ENCODE measurements at places on chromosomes 4 and X.

DNA sequence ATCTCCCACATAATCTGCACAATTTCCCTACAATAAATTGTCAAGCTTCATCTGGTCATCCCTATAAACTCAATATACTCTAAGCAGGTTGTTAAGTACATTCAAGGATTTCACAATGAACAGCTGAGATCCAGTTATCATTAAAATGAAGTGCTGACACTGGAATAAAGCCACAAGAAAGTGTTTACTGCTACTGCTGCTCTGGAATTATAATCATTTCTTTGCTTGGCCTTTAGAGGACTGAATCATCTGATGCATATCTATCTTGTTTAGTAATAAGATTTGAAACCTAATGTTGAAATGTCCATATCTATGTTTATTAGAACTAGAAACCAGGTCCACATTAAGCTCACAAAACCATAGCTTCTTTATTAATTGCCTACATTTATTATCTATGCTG lies 338.6 kb upstream of the ZFP42 start:
- DNase-seq, result no peak

GRCh38 chrX:37746951-37747350 lies 32.9 kb upstream of the CYBB start:
- DNase-seq, result no peak

- DNase-seq, result no peak
Observed at GRCh38 chr4:109256818-109257217, 45.6 kb downstream of the COL25A1 start.

GRCh38 chr4:85496126-85496849 lies 21.3 kb downstream of the ARHGAP24 start:
- no peak for DNase-seq

DNA sequence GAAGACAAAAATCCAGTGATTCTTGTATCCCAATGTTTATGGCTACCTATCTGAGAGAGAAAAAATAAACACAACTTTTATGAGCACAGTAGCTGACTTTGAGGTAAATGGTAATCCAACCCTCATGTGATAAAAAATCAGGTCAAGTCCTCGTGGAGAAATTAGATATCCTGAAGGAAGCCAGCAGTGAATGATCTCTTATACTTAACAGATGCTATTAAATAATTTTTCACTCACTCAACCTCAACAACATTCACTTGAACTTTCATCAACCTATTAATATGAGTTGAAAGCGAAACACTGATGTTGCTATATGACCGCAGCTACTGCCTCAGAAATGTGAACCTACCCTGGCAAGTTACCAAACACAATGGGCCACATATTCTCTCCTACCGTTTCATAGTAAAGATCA lies 105.4 kb downstream of the GPC3 start:
- peak; percentile 11 for DNase-seq

DNA sequence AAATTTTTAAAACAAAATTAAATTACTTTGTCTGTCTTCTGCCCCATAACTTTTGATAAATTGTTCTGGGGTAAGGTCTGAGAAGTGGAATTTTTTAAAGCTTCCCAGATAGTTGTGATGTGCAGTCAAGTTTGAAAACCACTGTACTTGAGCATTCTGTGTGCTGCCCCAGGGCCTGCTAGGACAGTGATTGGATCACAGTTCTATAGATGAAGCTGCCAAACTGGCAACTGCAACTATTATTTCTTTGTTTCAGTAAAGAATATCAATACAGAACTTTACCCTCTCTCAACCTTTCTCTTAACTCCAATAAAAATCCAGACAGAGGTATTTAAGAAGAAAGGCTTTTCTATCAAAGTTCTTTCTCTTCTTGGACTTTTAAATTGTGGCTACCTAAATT lies at the start of gene OPRPN:
OPRPN (plus strand) TSS at position 361 of the 400 bp plus-strand sequence. CDS start 1,346 bp downstream, outside the sequence.
- DNase-seq, result no peak

DNA sequence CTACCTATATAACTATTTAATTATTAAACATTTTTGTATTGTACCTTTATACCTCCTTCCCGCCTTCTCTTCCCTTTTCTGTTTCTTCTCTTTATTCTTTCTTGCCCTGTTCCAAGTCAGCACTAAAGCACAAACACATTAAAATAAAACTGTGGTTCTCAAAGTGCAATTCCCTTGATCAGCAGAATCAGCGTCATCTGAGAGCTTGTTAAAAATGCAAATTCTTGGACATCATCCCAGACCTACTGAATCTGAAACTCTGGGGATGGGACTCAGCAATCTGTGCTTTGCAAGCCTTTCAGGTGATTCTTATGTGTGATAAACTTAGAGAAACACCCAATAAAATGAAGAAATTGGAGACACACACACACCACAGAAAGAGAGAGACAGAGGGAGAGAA lies 178.4 kb upstream of the BMP3 start:
- no peak for DNase-seq

GRCh38 chr4:26887143-26887542 lies 26.5 kb downstream of the STIM2 start:
- no peak for DNase-seq

- peak; percentile 20 for DNase-seq
Observed at GRCh38 chrX:20067709-20068561, 48.8 kb downstream of the MAP7D2 start.

DNA sequence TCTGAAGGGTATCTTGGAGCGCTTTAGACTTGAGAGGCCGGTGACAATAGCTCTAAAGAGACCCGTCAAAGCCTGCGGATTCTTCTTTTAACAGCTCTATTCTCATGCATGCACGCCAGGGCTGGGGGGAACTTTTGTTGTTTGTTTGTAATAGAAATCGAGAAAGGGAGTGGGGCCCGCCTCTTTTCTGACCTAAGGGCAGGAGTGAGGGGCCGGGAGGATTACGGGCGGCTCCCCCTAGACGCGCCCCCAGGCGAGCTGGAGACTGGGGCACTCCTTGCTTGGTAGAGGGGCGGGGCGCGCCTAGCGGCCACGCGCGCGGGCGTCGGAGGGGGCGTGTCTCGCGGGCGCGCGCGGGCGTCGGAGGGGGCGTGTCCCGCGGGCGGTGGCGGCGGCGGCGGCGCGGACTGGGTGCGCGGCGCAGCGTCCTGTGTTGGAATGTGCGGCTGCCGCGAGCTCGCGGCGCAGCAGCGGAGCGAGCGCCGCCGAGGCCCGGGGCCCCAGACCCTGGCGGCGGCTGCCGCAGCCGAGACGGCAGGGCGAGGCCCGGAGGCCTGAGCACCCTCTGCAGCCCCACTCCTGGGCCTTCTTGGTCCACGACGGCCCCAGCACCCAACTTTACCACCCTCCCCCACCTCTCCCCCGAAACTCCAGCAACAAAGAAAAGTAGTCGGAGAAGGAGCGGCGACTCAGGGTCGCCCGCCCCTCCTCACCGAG lies at the start of gene REST:
REST (plus strand) TSS at position 412 of the 717 bp plus-strand sequence. CDS start 2,739 bp downstream, outside the sequence.
- DNase-seq, result peak; percentile 77

DNA sequence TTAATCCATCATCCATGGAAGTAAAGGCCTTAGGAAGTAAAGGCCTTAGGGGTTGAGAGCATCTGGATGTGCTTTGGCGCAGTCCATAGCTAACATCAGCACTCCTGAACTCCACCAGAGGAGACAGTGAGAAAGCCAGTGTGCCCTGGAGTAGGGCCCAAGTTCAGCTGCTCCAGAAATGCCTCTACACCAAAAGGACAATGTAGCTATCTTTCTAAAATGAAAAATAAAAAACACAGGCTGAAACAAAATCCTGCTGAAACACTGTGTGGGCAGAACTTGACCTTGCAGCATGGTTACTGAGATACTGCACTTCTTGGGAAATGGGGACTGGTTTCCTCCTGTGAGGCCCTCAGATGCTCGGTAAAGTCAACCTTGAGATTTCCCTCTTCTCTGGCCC lies 29.3 kb downstream of the SH3RF1 start:
- no peak for DNase-seq

DNA sequence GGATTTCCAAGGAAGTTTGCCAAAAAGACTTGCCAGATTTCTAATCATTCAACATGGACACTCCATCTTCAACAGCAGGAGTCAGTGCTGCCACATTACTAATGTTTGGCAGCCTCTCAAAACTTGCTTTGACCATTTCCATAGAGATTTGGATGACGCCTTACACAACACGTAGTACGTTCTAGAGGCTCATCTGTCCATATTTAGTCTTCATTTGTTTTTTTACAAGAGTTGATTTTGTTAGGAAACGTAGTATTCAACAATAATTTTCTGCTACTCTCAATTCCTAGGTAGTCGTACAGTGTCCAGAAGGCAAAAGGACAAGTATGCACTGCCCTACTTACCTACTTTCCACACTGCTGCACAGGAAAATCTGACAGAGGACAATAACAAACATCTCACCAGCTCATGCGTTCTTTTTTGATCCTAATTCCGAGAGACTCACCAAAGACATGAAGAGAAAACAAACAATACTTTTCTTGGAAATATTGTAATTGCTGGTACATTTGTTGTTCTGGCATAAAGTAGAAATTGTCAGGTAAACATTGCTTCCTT lies 117.3 kb downstream of the SNCA start:
- DNase-seq, result no peak

GRCh38 chrX:2412131-2412530 lies 88.6 kb downstream of the DHRSX start:
- no peak for DNase-seq

- DNase-seq, result no peak
Observed at GRCh38 chr4:55291227-55291640, 54.8 kb upstream of the SRD5A3 start.

DNA sequence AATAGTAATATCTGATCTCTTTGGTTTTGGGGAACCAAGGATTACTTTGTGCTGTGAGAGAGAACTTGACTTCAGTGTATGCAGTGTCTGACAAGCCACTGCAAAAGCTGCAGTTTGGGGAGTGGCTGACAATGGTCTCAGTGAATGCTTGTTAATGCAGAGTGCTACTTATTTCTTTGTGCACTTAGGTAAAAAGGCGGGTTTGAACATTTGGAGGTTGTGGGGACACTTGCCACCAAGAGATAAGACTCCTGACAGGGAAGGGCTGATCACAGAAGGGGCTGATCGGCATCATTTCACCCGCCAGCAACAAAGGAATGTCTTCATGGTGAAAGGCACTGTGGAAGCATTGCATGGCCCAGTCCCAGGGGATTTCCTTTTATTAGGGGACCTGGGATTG lies 28.6 kb upstream of the USP46 start:
- DNase-seq, result no peak

DNA sequence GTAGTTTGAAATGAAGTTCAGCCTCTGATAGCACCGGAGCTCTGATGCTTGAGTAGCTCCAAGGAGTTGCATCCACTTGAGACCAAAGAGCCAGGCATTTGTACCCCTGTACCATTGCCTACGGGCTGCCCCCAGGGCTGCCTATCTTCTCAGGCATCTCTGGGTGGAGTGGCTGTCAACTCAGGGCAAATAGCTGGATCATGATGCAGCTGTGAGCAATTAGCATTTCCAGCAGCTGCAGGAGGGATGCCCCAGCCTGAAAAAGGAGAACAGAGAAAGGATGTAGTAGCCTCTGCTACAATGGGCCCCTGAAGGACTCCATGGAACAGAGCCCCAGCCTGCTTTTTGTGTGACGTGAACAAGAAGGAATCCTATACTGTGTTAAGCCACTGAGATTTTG lies 492.6 kb downstream of the BCOR start:
- DNase-seq, result no peak

- DNase-seq, result no peak
Observed at GRCh38 chrX:111837197-111837596, 38.8 kb upstream of the TRPC5OS start.

DNA sequence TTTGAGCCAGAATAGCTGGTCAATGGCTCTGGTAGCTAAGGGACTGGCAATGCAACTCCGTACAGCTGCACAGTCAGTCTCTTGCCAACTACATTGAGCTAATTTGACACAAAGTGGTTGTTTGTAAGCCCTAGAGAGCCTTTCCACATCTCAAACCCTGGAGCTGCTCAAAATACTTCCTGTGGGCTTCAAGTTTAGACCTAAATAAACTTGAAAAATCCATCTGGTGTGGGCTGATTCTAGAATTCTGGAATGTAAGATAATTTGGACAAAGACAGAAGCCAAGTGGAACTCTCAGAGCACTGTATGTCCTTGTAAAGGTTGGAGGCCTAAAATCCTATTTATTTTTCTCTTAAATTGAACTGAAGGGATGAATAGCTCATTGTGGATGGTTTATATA lies 380.8 kb downstream of the SPRY1 start:
- no peak for DNase-seq

DNA sequence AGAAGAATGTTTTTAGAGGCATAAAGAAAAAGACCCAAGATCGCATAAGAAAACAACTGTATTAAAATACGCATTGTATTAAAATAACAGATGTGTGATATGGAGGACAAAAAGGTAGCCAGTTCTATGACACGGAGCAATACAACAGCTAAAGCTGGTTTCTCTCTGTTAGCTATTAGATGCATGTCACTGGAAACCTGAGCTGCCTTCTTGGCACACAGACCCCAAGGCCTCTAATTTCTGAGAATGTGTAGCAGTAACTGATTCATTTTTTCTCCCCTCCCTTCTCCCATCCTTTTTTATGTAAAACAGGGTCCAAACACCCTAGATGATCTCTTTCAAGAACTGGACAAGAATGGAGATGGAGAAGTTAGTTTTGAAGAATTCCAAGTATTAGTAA lies 4.1 kb downstream of the S100G start:
- DNase-seq, result no peak

DNA sequence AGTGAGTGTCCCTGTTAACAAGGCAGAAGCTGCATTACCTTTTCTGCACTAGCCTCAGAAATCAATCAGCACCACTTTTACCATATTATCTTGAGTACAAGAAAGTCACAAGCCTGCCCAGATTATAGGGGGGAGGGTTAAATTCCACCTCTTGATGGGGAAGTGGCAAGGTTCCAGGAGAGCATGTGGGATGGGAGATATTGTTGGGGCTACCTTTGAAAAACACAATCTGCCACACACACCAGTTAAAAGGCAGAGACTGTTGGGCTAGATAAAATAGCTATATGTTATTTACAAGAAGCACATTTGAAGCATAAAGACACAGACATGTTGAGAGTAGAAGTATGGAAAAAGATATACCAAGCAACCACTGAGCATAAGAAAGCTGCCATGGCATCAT lies 6.6 kb upstream of the AVPR2 start:
- no peak for DNase-seq

GRCh38 chrX:75883446-75883845 lies 98.4 kb upstream of the MAGEE2 start:
- no peak for DNase-seq

DNA sequence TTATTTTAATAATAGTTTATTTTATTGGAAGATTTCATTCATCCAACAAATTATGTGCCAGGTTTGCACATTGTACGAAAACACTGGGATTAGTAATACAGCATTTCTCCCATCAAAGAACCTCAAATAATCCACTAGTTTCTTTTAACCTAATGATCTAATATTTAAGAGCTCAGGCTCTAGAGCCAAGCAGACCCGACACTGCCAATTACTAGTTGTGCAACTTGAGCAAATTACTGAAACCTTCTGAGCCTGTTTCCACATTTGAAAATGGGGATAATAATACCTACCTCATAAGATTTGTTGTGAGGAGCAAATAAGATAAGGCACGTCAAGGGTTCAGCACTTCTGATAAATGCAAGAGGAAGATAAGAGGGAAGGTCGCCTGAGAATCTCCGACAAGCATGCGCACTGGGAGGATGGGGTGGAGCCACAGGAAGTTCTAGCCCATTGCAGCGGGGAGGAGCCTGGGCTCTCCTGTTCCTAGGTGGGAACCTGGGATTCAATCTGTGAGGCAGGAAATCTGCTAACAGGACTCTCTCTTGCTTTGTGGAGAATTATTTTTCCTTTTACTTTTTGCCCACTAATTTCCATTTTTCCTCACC lies 141.5 kb upstream of the SMAD1 start:
- DNase-seq, result no peak

GRCh38 chr4:164955107-164955805 lies 22.2 kb downstream of the TRIM61 start:
- no peak for DNase-seq

Data from GM06990 (cell line).